ENCODE measurements at places on chromosomes 2 and 18.

GRCh38 chr2:8648441-8649213 lies 33.2 kb upstream of the ID2 start:
- DNase-seq = no peak

DNA sequence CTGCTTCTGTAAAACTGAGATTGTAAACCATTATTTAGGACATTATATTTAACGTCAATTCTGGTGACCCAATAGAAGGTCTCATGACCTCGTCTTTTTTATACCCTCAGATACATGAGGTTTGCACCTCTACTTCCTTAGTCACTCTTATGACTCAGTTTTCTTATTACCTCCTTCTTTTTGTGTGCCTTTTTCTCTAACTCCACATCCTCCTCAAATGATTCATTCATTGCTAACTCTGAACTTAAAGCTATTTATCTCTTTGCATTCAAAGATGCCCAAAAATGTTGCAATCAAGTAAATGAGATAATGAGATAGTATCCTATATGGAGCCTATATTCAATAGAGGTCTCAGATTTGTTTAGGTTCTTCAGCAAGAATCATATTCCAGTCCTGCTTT lies 121.0 kb upstream of the KYNU start:
- no peak for DNase-seq

- DNase-seq = no peak
Observed at GRCh38 chr2:226247289-226248275, 552.0 kb downstream of the IRS1 start.

DNA sequence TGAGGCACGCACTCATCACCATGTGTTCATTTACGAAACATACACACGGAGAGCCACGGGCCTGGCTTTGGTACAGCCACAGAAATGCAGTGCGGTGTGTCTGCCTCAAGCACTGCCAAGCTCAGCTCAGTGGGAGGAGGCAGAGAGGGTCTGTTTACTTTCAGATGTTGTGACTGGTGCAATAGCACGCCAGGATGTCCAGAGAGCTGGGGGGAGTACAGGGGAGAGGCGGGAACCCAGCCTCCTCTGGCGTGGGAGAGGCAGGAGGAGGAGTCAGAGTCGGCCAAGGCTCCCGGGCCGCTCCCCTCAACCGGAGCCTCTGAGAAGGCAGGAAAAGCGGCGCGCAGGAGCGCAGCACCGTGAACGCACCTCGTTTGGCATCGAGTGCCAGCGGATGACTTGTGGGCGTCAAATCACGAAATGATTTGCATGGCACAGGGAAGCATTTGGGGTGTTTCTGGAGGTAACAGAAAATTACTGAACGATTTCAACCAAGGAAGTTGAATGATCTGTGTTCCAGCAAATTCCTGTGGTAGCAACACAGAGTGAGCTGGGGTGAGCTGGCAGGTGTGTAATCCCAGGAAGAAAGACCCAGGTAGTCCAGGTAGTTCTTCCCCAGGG lies 143.0 kb downstream of the ZNF516 start:
- no peak for DNase-seq

GRCh38 chr2:240257940-240258580 lies 117.6 kb upstream of the OTOS start:
- DNase-seq = no peak

DNA sequence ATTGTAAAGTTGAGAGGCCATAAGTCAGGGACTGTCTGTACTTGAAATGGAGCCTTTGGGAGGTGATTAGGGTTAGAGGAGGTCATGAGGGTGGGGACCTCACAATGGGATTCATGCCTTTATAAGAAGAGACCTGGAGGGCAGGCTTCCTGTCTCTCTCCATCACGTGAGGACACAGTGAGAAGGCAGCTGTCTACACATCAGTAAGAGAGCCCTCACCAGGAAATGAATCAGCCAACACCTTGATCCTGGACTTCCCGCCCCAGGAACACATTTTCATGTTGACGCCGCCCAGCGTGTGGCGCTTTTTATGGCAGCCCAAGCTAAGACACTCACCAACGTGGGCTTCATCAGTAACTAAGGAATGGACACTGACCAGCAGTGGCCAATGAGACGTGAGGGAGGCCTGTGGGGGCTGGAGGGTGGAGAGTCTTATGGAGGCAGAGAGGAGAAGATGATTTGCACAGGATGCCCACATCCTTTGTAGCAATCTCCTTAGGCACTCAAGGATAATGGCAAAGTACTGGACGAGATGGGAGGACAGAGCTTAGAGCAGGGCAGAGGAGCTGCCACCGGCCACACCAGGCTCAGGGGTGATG lies 162.7 kb downstream of the EIPR1 start:
- no peak for DNase-seq

GRCh38 chr18:35324926-35325655 lies 19.1 kb downstream of the ZNF24 start:
- no peak for DNase-seq

DNA sequence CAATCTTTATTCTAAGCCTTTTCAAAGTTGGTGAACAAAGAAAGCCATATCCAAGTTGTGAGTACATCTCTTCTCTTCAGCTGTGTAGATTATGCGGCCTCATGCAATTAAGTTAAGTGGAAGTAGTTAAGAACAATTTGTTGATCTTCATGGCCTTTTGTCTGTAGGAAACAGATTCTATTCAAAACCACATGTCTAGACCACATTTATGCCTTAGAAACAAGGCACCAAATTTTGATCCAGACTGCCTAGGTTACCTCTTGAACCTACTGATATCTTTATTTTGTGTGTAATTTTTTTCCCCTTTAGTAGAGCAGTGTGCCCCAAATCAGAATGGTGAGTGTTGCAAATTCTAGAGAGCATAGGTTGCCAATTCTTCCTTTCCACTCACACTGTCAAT lies 101.6 kb upstream of the CERS6 start:
- no peak for DNase-seq

- no peak for DNase-seq
Observed at GRCh38 chr2:164457271-164457670, 164.0 kb downstream of the GRB14 start.

- DNase-seq = no peak
Observed at GRCh38 chr2:56230156-56230555, 46.4 kb downstream of the CCDC85A start.

DNA sequence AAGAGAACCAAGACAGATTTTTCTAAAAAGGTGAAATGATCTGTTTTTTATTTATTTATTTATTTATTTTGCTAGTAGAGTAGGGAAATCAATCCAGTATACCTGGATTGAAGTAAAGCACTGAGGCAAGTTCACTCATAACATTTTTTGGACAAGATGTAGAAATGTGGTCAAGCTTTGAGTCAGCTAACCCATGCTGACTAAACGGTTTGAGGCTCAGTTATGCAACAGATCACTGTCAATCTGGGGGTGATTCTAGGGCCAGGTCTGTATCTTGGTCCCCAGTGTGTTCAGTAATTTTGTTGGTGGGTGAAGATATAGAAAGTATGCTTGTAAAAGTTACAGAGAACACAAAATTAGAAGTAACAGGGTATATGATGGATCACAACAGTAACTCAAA lies 60.2 kb downstream of the RMDN2 start:
- peak; percentile 62 for DNase-seq

DNA sequence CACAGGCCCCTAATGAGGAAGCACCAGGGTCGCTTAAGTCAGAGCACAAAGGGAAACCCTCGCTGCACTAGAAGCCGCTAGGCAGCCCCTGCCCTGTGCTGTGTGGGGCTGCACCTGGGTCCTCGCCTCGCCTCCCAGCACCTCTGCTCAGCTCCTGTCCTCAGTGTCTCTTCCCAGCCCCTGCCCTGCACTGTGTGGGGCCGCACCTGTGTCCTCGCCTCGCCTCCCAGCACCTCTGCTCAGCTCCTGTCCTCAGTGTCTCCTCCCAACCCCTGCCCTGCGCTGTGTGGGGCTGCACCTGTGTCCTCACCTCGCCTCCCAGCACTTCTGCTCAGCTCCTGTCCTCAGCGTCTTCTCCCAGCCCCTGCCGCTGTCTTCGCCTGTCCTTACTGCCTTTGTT lies 342.8 kb downstream of the EIPR1 start:
- no peak for DNase-seq

GRCh38 chr18:3177902-3178687 lies 41.7 kb downstream of the MYOM1 start:
- peak; percentile 99 for DNase-seq

DNA sequence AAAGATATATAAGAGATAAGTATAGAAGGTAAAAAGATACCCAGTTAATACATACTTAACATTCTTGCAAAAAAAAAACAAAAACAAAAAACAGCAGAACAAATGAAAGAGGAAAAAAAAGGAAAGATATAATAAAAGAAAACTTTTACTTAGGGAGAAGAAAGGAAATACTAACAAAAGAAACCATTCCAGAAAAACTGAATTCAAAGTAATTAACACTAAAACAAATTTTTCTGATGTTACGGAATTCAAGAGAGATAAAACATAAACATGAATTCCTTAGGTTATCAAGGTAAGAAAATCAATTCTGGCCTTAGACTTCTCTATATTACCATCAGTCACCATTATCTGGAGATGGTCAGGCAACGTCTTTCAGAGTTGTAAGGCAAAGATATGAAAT lies 261.8 kb downstream of the ZEB2 start:
- no peak for DNase-seq

DNA sequence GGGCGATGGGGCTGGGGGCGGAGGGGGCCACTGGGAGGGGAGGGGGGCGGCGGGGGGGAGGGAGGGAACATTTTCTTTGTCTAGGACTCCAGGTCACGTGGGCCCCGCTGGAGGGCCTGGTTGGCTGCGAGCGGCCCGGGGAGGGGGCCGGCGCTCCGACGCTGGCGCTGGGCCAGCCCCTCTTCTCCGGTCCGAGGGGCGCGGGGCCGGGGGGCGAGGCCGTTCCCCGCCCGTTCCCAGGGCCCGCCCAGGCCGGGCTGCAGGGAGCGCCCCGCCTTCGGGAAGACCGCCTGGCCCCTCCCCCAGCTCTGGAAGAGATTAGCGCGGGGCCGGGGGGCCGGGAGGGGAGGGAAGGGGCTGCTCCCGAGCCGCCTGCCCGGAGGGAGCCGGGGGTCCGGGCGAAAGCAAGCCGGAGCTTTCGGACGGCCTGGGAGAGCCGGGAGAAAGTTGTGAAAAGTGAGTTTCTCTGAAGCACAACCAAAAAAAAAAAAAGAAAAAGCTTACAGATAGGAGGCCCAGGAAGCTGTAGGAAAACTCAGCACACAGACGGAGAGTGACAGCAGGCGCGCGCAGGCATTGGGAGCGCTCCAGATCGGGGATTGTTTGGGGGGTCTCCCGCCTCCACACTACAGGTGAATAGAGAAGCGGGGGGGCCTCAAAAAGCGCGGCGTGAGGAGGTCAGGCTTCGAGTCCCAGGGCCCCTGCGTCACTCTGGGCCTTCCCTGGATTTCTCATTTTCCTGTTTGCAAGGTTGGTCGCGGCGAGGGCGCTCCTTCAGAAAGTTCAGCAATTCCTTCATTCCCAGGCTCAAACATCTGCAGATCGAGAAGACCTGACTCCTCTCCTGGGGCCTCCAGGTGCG lies 84.1 kb upstream of the POMC start:
- no peak for DNase-seq

GRCh38 chr2:144183727-144184126 lies 336.2 kb downstream of the ZEB2 start:
- peak; percentile 51 for DNase-seq

- DNase-seq = peak; percentile 36
Observed at GRCh38 chr18:55779691-55780585, 191.9 kb upstream of the TCF4 start.

- no peak for DNase-seq
Observed at GRCh38 chr2:145807968-145808367, 1288.0 kb upstream of the ZEB2 start.

- DNase-seq = no peak
Observed at GRCh38 chr2:3143602-3144001, 234.0 kb downstream of the EIPR1 start.

GRCh38 chr2:171874963-171875362 lies 19.1 kb downstream of the SLC25A12 start:
- DNase-seq = no peak
